Stimulated activated CD4-positive, alpha-beta T cell treated with anti-CD3 and anti-CD28 coated beads, Interleukin-12 subunit alpha, Interleukin-12 subunit beta, amount 100 ng/mL, for 48 hours (primary cell): ENCODE measurements at places on chromosomes 11 and 22.
A peak's percentile ranks its signal among the peaks of the same experiment; 100 is the strongest.

DNA sequence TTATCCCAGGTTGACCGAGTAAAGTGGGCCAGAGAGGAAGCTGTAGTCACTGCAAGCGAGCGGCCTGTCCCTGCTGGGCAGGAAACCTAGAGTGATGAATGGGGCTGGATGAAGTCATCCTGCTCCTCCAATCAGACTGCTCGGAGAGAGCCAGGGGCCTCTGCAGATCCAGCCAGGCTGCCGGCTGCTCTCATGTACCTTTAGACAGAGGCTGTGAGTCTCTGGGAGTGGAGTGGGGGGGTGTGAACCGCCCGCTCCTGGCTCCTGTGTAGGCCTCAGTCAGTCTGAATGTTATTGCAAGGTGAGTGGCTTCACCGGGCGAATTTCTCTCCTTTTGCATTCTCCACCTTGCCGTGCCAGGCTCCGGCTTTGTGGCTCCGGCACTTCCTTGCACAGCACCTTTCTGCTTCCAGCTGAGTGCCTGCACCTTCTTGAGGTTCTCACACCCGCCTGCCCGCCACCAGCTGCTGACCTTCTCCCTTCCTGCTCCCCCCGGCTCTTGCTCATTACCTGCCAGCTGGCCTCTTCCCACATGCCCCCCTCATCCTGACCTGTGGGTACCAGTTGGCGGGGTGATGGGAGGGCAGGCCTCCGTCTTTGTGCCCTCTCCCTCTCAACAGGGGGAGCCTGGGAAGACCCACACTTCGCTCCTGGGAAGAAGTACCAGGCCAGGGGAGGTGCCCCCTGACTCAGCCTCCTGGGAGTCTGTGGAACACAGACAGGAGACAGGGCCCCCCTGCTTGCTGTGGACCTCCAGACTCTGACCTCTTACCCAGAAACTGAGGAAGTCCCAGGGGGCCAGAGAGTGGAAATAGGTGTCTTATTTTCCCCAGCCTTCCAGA, 79.9 kb downstream of the GRAMD1B start:
- no peak for DNase-seq

DNA sequence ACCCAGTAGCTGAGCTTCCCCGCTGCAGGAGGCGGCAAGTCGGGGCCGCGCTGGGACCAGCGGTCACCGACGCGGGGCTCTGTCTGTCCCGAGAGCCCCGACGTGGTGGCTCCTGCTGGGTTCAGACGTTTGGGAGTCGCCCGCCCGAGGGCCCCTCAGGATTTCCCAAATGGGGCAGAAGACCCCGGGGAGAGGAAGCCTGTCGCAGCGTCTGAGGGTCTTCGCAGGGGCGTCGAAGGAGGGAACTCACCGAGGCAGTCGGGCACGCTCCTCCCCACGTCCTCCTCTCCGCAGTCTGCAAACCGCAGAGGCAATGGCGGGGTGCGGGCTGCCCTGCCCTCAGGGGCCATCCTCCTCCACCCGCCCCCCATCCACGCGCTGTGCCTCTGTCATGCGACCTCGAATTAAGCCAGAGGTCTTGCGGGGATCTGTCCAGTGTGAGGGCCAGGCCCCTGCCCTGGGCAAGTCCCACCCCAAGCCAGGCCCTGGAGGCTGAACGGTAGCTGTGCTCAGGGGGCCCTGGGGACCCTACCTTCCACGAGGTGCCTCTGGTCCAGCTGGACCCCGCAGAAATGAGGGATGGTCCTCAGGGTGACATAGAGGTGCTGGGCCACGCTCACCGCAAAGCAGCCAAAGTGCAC, 12.5 kb downstream of the IL17REL start:
- no peak for DNase-seq

GRCh38 chr11:128022007-128022368, 565.4 kb downstream of the ETS1 start:
- DNase-seq = no peak

DNA sequence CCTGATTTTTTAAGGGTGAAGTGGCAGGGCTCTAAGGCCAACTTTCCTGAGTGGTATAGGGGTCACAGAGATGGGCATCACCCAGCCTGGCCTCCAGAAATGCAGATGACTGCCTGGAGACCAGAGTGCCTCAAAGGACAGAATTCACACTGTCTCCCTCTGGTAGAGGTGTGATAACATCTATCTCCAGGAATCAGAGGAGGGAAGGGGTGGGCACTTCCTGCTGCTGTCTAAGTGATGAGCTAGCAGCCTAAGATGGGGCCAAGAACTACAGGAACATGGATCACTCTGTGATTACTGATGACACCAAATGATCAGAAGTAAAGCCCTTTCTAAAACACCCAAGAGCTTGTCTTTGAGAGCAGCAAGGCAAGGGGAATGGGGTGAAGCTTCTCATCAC, 61.9 kb downstream of the C11orf58 start:
- DNase-seq = no peak

DNA sequence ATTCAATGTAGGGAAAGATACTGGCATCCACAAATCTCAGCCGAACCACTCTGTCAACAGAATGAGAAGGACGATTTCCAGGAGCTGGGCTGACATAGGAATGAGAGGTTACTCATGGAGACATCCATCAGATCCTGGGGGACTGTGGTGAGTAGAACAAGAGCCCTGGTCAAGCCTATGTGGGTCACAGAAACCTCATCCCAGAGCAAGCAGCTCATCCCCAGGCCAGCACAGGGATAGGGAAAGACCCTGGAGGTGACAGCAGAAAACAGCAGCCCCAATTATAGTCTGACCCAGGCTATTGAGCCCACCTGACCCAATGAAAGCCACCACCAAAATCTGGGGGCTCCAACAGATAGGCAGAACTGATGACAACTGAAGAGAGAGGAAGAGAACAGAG, 128.0 kb upstream of the SERPIND1 start:
- no peak for DNase-seq

DNA sequence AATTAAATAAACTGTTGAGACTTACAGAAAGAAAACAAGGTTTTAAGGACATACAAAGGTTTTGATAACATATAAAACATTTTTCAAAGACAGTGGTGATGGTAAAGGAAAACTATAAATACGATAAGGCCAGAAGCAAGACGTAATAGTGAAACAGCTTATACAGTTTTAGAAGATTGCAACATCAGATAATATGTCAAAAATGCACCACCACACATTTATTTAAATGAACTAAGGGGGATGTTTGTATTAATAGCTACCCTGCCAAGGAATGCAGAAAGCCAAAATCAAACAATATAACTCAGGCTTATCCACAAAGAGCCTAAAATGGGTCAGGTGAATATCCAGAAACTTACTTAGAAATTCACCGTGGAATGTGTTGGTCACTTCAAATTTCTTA, 981.6 kb upstream of the FAT3 start:
- DNase-seq = no peak

GRCh38 chr11:103544874-103545273, 435.6 kb downstream of the DYNC2H1 start:
- no peak for DNase-seq

DNA sequence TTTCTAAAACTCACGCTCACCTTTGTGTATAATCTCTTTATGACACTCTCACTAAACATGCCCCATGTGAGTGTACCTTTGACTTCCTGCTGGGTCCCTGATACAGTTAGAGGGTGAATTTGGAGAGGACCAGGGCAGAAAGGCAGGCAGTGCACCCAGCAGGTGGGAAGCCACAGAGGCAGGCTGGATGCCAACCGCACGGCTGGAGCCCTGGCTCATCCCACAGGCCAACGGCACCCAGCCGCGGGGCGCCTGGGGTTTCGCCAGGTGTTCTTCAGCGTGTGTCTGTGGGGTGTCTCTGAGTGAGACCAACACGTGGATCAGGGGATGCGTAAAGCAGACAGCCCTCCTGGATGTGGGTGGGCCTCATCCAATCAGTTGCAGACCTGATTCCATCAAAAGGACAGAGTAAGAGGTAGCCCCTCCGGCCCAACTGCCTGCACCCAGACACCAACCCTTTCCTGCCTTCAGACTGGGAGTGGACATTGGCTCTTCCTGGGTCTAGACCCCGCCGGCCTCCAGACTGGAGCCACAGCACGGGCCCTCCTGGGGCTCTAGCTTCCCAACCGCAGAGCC, 51.6 kb downstream of the DHCR7 start:
- DNase-seq = no peak

GRCh38 chr11:3073029-3073435, 15.8 kb upstream of the CARS1 start:
- DNase-seq = no peak

DNA sequence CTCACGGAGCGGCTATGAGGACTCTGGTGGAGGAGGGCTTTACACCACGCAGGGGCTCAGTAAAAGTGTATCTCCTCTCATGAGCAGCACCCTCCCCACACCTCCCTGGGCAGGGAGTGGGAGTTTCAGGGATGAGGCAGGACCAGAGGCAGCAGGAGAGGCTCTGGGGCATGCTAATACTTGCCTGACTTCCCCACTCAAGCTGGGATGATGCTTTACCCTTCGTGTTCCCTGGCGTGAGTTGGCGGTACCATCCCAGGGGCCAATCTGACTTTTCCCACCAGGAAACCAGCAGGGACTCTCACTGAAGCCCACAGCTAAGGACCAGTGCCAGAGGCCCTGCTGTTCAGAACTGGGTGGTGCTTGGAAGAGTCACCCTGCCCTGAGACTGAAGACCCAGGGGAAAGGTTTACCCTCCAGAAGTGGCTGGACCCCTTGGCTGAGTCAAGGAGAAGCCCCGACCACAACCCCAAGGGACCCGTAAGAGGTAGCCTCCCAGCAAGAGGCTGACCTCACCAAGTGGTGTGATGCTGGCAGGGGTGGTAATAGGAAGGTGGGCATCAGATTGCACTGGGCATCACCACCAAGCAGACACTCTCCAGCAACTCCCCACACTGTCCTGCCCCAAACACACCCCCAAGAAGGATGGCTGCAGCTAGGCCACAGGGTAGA, 65.6 kb downstream of the THAP12 start:
- DNase-seq = no peak

DNA sequence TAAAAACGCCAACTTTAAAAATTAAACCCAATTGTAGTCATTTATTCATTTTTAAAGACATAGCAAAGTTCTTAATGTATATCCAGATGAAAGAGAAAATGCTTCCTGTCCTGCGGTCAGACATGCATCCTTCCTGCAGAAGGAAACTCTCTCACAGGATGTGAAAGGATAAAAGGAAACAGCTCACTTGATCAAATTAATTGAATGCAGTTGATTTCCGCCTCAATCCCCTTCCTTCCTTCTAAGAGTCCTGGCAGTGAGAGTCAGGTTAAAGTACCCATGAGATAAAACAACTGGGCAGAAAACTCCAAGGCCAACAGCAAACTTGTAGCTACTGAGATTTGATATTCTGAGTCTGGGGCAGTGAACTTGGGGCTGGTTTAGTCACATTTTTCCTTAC, 38.5 kb downstream of the CWC15 start:
- DNase-seq = no peak

GRCh38 chr11:117814766-117815261, 9.7 kb downstream of the FXYD2 start:
- peak; percentile 63 for DNase-seq

- DNase-seq = no peak
These were observed 1078.0 kb downstream of the NTM start for GRCh38 chr11:132448334-132448995.

DNA sequence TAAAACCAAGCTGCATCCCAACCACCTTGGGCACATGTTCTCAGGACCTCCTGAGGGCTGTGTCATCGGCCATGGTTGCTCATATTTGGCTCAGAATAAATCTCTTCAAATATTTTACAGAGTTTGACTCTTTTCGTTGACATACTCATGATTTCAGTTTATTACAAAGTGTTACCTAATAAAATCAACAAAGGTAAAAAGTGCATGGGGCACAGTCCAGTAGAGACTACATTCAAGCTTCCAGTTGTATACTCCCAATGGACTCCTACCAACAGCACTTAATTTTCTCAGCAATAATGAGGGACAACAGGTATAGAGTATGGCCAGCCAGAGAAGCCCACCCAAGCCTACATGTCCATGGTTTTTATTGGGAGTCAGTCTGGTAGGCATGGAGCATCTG, 347.9 kb upstream of the FAT3 start:
- no peak for DNase-seq

DNA sequence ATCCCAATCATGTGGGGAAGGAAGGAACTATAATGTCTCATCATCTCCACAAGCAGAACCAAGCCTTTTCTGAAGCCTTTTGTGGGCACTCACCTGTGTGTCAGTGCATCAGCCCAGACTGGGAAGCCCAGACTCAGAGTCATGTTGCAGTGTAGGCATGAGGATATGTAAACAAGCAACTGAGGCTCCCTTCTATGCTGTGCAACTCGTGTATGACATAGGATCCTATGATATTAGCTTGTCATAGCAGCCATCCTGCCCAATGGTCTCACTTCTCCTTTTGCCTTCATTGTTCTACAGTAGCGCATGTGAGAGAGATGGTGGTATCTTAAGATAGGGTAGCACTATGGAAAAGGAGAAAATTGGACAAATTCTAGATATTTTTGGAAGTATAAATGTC, 103.4 kb upstream of the OLFML1 start:
- DNase-seq = no peak

- no peak for DNase-seq
These were observed 614.6 kb downstream of the TBC1D22A start for GRCh38 chr22:47376901-47377505.

- no peak for DNase-seq
These were observed 159.6 kb downstream of the TBC1D22A start for GRCh38 chr22:46922037-46922436.

DNA sequence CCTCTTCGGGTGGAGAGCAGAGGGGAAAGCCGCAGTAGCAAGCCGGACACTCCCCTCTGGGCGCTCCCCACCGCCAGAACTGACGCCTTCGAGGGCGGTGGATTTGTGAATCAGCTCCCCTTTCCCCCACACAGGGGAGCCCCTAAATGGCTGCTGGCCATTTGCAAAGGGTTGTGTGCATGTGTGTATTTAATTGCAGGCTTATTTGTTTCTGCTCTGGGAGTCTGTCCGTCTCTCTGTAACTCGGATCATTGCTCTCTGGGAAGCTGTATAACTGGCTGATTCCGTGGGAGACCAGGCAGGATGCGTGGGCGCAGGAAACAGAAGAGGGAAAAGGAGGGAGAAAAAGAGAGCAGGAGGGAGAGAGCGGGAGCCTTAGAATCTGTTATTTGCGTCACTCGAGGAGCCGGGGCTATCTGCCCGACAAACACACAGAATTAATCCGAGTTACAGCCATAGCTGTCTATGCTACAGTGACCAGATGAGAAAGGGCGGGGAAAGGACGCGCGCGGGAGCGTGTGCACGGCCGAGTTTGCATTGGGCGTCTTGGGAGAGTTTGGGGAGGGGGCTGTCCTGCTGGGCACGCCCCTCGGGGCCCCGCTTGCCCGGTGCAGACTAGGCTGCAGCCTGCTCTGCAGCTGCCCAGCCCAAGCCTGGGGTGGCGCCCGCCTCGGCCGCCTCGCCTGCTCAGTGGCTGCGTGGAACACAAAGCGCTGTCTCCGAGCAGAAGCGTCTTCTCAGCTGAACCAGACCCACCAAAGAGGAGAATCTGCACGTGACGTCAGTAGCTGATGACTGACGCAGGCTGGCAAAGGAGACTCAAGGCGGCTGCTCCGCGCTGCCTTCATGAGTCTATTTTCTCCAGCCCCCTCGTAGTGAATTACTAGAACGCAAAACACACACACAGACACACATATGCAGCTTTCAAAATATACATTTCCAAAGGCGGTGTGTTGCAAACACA, 105.3 kb upstream of the HSD17B12 start:
- DNase-seq = no peak

- DNase-seq = no peak
These were observed 31.3 kb downstream of the LMO1 start for GRCh38 chr11:8232414-8232813.
